ENCODE measurements at places on chromosomes 4 and X.

DNA sequence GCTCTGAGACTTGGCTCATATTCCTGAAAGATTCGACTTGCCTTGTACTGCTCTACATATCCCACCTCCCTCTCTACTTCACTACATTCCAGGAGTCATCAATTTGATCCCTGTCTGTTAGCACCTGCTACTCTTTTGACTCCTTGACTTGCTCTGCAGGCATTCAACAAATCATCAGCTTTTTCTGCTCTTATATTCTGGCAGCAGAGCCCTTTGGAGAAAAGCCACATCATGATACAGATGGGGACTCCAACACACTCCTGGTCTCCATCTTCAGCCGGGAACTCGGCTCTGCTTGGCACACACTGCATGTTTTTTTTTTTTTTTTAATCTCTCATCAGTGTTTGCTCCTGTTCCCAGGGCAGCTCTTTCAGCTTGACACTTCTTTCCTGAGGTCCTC lies 293.2 kb upstream of the LCORL start:
- DNase-seq = no peak

DNA sequence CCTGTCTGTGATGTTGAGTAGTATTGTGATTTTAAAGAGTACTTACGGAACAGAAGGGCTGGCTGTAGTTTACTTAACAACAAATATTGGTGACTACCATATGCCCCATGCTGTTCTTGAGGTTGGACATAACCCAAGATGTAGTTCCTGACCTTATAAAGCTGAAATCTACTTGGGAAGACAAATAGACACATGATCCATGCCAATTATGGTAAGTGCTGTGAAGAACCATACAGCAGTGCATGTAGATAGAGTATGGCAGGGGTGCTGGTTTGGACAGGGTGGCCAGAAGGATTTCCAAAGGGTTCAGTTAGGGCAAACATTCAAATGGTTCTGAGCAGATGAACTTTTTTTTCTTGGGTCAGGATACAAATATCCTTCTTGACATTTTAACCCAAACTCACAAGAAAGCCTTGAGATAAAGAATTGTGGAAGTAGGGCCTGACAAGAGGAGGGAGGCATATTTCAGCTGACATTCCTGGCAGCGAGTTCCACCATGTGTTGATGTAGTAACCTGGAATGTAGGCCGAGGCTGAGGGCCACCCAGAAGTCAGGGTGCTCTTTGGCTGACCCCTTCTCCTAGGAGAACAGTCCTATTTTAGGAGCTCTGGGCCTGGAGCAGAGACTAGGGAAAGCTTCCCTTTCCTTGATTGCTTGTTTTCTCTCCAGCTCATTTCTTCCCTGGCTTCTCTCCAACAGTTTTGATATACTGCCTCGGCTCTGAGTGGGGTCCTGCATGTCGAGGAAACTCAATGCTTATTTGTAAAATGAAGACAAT lies 74.2 kb downstream of the FREM3 start:
- no peak for DNase-seq

DNA sequence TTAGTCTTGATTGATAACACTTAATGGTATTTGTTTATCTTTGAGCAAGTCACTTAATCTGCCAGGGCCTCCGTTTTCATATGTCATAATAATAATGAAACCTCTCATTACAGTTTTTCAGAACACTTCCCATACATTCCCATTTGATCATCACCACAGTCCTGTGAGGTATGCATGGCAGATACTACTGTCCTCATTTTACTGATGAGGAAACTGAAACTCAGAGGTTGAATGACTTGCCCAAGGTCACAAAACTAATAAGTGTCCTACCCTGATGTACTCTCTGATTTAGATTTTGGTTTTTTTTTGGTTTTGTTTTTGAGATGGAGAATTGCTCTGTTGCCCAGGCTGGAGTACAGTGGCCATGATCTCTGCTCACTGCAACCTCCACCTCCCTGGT lies 25.7 kb downstream of the ZFX start:
- no peak for DNase-seq

DNA sequence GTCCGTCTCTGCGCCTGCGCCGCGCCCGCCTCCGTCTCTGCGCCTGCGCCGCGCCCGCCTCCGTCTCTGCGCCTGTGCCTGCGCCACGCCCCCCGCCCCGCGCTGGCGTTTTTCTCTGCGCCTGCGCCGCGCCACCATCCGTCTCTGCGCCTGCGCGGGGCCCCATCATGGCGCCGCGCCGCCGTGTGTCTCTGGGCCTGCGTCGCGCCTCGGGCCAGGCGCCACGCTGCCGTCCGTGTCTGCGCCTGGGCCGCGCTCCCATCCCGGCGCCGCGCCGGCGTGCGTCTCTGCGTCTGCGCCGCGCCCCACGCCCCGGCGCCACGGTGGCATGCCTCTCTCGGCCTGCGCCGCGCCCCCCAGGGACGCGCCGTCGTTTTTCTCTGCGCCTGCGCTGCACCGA lies 51.8 kb upstream of the DUX4 start:
- DNase-seq = no peak

DNA sequence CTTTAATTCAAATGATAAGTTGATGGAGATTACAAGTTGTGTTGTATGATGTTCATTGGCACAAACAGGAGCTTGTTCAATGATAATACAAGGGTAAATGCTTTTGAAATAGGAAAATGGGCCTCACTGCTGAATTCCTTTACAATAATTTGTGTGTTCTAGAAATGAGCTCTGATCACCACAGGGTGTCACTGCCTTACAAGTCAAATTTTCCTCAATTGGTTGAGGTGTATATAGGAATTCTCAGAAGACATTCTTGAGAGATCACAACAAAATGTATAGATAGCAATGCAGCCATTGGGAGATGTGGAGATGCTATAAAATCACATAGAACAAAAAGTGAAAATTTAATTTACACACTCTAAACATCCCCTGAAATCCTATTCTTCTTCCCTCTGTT lies 49.6 kb downstream of the KLF8 start:
- no peak for DNase-seq

- no peak for DNase-seq
Observed at GRCh38 chr4:77349364-77349763, 192.4 kb downstream of the CCNG2 start.

DNA sequence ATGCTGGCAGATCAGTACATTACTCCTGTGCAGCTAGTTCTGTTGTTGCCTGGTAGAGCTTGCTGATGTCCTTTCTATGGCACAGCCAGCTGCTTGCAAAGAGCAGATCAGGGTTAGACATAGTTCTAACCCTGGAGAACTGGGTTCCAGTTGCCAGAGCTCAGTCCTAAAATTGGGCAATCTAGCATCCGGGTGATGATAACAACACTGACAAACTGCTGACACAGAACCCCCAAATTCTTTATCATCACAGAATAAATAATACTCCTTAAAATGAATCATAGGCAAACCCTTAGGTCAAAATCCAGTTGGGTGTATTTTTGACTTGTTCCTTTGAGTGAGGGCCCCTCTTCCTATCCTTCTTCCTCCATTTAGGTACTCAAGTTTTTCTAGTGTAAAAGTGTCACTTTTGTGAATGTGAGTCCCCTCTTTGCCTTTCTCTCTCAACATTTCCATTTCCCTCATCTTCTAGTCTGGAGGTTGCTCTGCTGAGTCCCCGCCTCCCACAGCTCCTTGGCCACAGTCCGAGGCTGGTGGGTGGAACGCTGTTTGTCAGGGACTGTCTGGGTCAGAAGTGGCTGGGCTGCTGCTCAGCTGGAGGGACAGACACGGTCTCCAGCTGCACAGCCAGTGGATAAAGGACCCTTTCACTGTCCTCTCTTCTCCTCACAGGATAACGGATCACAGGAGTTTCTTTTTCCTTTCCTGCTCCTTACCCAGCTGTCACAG lies 93.6 kb upstream of the RASGEF1B start:
- no peak for DNase-seq

GRCh38 chr4:166823126-166823525 lies 411.2 kb downstream of the SPOCK3 start:
- no peak for DNase-seq

GRCh38 chrX:44958480-44958879 lies 85.5 kb downstream of the KDM6A start:
- DNase-seq = no peak

DNA sequence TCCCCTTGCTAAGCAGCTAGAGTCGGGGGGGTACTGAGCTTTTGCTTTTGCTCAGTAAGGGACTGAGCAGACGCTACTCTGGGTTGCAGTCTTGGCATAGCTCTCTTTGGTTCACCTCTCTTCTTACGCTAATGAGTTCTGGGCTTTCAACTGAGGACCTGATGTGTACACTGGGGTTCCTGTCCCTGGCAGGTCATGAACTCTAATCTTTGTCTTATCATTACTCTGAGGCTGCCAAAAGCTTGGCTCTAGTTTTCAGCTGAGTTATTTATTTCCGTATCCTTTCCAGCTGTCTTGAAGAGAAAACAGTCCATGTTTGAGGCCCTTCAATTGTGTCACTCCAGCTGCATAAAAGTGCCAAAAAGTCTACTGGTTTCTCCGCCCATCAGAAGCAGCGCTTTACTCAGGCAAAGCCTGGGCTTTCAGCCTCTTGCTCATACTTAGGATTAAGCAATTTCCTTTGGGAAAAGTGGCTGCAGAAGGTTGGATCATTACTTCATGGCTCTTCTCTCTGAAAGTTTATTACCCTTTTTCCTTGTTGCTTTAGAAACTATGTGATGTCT lies 121.0 kb upstream of the STOX2 start:
- no peak for DNase-seq

DNA sequence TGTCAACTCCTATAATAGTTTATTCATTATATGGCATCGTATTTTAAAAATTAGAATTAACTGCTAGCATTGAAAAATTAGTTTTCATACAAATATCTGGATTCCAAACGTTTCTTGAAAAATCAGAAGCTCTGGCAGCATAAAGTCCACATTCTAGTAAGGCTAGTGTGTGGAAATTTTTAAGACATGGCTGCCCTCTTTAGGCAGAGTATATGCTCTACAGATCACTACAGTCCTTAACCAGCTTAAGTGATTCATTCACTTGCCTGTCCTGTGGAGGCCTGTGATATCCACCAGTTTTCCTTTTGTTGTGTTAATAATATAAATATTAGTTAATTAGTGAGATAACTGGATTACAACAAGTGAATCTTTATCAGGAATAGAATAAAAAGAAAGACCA lies 287.2 kb downstream of the OPHN1 start:
- no peak for DNase-seq

GRCh38 chr4:5916229-5916628 lies 23.3 kb upstream of the CRMP1 start:
- DNase-seq = no peak

DNA sequence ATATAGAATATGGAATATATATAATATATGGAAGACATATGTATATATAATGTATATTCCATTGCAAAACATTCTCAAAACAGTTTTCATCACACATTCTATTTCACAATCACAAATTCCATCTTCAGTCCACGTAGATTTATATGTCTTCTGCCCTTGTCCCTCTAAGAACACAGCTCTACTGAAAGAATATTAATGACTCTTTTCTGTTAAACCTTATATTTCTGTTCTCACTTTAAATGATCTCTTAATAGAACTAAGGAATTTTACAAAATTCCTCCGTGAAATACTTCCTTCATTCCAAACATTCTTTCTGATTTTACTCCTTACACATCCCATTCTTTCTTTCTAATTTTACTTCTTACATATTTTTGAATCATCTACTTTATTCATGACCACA lies 1043.1 kb upstream of the PABPC4L start:
- DNase-seq = no peak
